CD4-positive, alpha-beta T cell treated with Interleukin-10 for 1 hour (primary cell): ENCODE measurements at places on chromosomes 6 and 20.

- no peak for DNase-seq
Measured at GRCh38 chr6:125480571-125480970, 178.8 kb upstream of the HDDC2 start.

DNA sequence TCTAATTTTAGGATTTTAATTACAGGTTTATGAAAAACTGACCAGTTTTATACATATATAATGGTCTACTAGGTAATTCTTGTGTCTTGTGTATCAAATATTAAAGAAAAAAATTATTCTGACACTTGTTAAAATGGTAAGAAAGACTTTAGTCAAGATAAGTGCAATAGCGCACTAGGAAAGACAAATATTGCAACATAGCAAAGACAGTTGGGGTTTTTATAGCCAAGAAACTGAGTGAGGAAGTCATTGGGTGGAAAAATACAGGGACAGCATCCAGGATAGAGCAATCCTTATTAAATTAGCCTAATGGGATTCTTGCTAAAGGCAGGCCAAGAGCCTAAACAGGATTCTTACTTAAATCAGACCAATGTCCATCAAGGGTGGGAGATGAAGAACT, 71.1 kb downstream of the ROS1 start:
- DNase-seq: no peak

GRCh38 chr6:4125933-4126864, 9.2 kb downstream of the ECI2 start:
- DNase-seq: no peak

DNA sequence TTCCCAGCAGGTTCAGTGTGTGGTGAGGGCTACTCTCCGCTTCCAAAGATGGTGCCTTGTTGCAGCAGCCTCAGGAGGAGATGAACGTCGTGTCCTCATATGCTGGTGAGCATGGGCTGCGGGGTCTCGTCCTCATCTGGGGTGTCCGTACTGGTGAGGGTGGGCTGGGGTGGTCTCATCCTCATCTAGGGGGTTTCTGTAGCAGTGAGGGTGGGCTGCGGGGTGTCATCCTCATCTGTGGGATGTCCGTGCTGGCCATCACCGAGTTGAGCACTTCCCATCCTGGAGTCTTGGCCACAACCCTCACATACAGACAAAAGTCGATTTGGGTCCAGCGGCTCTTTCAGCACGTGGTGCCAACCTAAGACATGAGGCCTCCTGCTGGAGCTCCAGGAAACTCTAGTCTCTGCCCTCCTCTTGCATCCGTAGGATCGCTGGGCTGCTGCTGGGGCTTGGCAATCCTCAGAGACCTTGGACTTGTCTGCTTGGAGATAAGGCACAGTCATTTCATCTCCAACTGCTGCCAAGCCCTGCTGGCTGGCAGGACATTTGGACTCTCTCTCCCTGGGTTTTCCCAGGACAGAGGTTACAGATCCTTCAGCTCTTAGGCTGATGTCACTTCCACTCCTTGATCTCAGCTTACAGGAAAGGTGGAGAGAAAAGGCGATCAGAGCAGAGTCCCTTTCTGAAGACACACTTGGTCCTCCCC, 160.4 kb downstream of the PACRG start:
- no peak for DNase-seq

DNA sequence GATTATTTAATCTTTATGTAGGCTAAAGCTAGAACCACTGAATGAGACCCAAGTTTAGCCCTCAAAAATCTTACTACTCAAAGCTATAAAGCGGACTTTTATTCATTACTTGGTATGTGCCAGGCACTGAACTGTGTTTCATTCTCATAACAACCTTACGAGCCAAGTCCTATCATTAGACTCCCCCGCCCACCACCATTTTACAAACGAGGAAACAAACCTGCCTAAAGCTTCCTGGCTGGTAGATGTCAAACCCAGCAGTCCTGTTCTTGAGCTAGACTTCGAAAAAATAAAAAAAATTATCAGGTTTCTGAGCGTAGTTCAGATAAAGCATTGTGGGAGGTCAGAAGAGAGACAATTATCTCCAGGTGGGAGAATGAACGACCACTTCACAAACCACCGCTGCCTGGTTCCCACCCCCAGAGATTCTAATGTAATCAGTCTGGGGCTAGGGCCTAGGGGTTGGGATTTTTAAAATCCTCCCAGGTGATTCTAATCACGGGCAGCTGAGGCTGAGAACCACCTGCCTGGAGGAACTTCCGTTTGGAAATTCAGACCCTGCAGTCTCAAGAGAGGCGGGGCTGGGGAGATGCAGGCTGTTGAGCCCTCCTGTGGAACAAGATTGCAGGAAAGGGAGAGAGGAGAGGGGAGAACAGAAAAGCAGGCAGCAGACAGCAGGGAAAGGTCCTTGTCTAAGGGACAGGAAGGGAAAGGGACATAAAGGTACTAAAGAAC, 8.6 kb downstream of the ADTRP start:
- no peak for DNase-seq

DNA sequence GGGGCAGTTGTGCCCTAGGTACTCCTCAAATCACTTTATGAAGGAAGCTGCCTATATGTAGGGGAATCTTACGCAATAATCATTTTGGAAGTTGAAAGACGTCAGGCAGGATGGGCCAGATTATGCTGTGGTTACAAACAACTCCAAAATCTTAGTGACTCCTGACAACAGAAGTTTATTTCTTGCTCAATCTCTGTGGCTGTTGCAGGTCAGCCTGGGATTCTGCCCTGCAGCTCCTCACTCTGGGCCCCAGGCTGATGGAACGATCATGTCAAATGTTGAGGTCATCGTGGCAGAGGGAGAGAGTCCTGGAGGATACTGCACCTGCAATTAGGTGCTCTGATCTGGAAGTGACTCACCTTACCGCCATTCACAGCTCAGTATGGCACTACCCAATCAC, 88.4 kb downstream of the ZDHHC14 start:
- DNase-seq: no peak

DNA sequence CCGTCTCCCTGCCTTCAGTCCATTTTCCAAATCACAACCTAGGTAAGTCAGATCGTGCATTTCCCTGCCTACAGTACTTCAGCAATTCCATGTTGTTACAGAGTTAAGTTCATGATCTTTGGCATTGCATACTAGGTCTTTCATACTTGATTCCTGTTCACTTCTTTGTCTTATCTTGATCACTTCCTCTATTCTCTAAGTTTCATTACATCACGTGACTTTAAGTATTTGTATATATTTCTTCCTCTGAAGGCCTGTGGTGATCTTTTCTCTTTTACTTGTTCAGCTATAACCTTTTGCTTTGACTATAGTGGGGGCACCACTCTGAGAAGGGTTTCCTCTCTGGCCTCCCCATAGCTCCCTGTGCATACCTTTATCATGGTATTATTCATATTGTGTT, 100.2 kb downstream of the TRMT11 start:
- no peak for DNase-seq

GRCh38 chr6:109118871-109119354, 23.6 kb downstream of the CEP57L1 start:
- no peak for DNase-seq

GRCh38 chr6:53240761-53241160, 92.1 kb upstream of the GCM1 start:
- DNase-seq: peak; percentile 26

DNA sequence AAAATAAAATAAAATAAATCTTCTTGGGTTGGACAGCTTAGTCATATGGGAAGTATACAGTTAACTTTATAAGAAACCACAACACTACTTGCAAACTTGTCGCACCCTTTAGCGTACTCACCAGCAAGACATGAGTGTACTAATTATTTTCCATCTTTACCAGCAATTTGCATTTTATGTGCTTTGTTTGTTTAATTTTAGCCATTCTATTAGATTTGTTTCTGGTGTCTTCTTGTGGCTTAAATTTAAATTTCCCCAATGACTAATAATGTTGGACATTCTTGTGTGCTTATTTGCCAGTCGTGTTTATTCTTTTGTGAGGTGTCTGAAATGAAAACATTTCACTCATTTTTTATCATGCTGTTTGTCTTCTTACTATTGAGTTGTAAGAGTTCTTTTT, 1172.2 kb upstream of the CITED2 start:
- DNase-seq: no peak

GRCh38 chr6:118316796-118317384, 231.2 kb upstream of the PLN start:
- no peak for DNase-seq

- no peak for DNase-seq
Measured at GRCh38 chr6:17932330-17932852, 55.0 kb downstream of the KIF13A start.

DNA sequence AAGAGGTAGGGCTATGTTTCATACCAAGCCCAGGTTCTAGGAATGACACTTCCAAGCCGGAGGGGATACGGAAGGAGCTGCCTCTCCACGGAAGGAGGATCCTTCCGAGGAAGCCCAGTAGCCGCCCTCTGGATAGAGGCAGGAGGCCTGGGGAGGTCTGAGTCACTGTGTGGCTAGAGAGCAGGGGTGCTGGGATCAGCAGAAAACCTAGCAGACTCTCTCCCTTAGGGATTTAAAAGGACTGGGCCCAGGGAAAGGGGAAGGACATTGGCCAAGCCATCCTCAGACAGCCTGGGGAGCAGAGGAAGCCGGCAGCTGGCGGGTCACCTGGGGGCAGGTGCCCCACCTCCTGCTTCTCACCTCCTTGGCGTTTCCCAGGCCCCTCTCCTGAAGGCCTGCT, 36.6 kb upstream of the NFATC2 start:
- no peak for DNase-seq

DNA sequence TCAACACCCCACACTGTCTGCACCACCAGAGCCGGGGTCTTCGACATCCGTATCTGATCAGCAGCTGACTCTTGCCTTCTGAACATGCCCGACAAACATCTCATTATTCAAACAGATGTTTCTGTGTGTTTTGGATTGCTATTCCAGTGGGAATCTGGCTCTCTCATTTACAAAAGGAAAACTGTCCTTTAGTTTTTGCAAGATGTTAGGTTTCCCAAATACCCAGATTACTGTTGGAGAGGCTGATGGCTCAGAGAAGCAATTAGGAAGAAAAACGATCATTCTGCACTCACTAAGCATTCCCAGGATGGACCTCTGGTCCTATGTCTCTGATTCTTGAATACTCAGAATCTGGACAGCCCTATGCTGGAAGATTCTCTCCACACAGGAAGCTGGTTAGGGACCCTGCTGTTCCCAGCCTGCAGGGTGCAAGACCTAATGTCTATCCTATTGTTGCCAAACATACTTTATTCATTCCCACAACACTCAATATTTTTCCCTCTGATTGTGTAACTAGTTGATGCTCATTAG, 532.9 kb downstream of the CDH26 start:
- DNase-seq: no peak

- DNase-seq: peak; percentile 32
Measured at GRCh38 chr6:72624557-72625160, 2.8 kb downstream of the KCNQ5 start.

DNA sequence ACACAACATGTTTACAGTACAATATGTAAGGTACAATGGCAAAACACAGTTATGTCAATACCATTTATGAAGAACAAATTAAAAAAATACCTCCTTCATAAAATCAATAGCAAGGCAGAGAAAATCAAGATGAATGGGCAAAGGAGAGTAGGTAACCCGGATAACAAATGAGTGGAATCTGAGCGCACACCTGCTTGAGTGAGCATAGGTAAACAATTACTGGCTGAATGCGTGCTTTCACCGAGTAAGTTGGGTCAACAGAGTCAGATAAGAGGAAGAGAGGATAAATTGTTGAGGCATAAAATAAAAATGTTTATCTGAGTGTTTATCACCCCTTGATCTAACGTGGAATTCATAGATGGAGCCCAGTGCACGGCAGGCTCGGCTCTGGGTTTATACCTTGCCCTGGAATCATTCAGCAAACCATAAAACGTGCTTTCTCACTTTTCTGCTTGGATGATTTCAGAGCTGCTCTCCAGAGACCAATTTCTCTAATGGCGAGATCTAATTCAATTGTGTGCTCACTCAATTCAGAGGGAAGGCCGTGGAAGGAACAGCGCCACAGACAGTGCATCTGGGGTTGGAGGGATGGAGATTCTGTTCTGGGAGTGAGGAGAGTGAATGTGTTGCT, 224.8 kb upstream of the MAP3K7 start:
- no peak for DNase-seq

DNA sequence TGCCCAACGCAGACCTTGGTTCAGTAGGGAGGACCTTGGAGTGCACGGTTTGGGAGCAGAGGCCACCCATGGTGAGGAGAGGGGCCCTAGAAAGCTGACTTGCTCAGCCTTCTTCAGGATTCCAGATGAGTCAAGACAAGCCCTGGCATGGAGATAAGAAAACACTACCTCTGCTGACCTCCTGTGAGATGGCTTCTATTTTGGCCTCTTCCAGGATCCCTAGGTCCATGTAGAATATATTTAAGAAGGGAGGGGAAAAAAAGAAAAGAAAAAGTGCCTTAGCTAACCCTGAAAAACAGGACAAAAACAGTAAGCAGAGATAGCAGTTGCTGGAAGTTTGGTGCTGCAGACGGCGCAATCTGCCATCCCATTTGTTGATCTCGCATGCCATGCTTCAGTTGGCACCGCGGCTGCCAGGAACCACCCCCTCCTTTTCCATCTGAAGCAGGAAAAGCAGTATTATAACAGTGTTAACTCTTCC, 100.0 kb downstream of the ARMC2 start:
- DNase-seq: no peak

DNA sequence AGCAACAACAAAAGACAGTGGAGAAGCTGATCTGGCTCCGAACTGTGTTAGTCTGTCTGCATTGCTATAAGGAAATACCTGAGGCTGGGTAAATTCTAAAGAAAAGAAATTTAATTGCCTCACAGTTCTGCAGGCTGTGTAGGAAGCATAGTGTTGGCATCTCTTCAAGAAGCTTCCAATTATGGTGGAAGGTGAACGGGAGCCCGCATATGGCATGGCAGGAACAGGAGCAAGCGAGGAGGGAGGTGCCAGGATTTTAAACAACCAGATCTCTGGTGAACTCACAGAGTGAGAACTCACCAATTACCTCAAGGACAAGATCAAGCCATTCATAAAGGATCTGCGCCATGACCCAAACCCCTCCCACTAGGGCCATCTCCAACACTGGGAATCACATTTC, 293.5 kb downstream of the SMOC2 start:
- DNase-seq: no peak

- no peak for DNase-seq
Measured at GRCh38 chr6:107697682-107698081, 126.4 kb downstream of the SCML4 start.

DNA sequence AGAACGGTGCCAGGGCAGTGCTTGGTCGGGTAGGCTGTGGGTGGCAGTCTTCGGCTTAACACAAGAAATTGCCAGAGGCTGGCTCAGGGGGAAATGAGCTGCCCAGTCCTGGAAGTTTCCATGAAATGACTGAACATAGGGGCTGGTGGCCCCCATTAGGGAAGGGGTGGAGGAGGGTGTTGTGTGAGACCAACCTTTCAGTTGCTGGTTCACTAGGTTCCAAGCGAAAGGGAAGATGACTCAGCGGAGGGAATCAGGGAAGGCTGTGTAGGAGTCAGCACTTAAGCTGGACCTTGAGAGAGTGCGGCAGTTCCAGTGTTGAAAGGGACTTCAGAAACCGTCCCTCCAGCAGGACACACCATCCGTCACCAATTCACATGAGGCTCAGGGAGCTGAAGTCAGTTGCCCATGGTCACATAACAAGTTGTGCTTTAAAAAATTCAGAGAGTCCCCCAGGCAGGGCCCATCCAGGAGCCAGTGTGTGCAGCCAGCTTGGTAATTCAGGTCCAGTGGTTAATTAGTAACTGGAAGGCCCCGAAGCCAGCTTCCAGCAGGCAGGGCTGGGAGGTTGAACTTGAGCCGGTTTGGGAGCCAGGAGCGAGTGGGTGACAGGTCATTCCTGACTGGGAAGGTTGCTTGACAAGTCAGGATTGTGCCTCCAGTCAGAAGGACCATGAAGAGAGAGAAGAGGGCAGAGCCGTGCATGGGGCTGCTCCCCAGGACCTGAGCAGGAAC, at the start of gene SGK2:
Gene SGK2 (plus strand): TSS at position 616 of the 735 bp plus-strand sequence. CDS start 7,469 bp downstream, outside the sequence.
- no peak for DNase-seq
